PC-3 (cell line): ENCODE measurements at places on chromosomes 6 and 20. TPM values are rescaled to one million over a fixed set of nuclear protein-coding genes. Genes with fewer than 3 reads are reported as not detected.

DNA sequence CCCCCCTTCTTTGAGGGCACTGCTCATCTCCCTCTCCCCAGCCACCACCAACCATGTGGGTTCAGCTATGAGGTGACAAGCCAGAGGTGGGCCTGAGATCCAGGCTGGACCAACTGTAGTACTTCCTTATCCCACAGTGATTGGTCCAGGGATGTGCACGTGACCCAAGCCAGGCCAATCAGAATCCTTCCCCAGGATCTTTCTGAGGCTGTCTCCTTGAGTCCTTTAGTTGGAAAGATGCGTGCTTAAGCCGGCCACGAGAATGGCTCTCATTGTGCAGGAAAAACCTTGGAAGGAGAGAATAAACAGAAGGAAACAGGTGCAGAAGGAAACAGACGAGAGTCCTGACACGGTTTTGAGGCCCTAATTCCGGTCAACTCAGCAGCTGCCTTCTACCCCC is 39.2 kb downstream of the ZC3H12D start:
- no peaks in the 10 kb centered on the region for H3K27me3 ChIP-seq
- no peak overlapping the region for H3K27ac ChIP-seq

GRCh38 chr20:6882561-6883291 is 115.2 kb downstream of the BMP2 start:
- no peak overlapping the region for H3K4me3 ChIP-seq
- no peaks in the 10 kb centered on the region for H3K4me1 ChIP-seq
- no peak overlapping the region for H3K27ac ChIP-seq
- DNase-seq: peak; percentile 17

DNA sequence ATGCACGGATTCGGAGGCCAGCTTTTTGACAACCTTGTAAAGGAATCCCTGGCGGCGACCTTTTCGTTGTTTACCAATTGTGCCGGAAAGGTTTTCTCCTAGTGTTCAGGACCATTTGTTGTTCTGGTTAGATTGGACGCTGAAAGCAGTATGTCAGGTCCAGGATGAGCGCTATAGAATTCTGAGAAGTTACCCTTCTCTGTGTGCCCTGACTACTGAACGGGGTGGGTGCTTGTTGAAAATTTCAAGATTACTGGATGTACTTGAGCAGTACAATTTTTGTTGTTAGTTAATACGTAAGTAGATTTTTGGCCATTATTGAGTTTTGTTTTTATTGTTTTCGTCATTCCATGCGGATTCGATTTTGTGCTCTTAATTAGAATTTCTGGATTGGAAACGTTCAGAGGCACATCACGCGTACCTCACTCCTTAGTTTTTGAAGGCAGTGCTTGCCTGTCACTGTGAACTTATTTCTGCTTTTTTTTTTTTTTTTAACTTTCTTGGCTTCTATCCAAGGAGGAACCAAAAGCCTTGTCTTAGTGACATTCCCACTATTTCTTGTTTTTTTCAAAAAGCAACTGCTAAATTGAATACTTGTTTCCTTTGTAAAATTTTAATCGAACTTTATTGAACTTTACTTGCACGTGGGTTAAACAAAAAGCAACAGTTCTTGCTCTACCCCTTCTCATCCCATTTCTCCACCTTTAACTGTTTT is 898 bp downstream of the XRN2 start:
- no peak for DNase-seq
- peak overlapping the region; percentile 74 for H3K27ac ChIP-seq
- peaks cover 5% of the 10 kb centered on the region; the same call in 1 of the 2 replicates for H3K36me3 ChIP-seq
- no peaks in the 10 kb centered on the region for H3K27me3 ChIP-seq
- peak overlapping the region; percentile 92 for H3K4me3 ChIP-seq

Gene AIG1
- total RNA-seq: 22.1 and 32.7 TPM in 2 replicates

Gene GJA10
- not detected in 2 replicates for total RNA-seq

- H3K4me3 ChIP-seq: no peak overlapping the region
- no peaks in the 10 kb centered on the region for H3K36me3 ChIP-seq
- no peaks in the 10 kb centered on the region for H3K27me3 ChIP-seq
- no peak overlapping the region for H3K27ac ChIP-seq
- H3K4me1 ChIP-seq: no peaks in the 10 kb centered on the region
- DNase-seq: no peak
Observed at GRCh38 chr6:157563611-157564284, 182.8 kb downstream of the ZDHHC14 start.
